Adipose tissue (tissue), 3 donors: ENCODE measurements at places on chromosomes 2 and 18. TPM values are rescaled to one million over a fixed set of nuclear protein-coding genes. Genes with fewer than 3 reads are reported as not detected.

The CDK15 gene
- 0.58 TPM for polyA plus RNA-seq

The ARHGEF33 gene
- 0.14 TPM for polyA plus RNA-seq

The PREB gene
- polyA plus RNA-seq, result 66.5 TPM

The CPLX4 gene
- not detected for polyA plus RNA-seq

The MOCOS gene
- 1.1 TPM for polyA plus RNA-seq

The NUP35 gene
- 11.4 TPM for polyA plus RNA-seq

The CGREF1 gene
- 3.3 TPM for polyA plus RNA-seq

The GPR75 gene
- 0.45 TPM for polyA plus RNA-seq

The CFAP65 gene
- polyA plus RNA-seq, result not detected

The DTNA gene
- polyA plus RNA-seq, result 15.2 TPM

The GDF7 gene
- not detected for polyA plus RNA-seq

The TWIST2 gene
- 63.3 TPM for polyA plus RNA-seq

The NEB gene
- 1.0 TPM for polyA plus RNA-seq

The RIT2 gene
- polyA plus RNA-seq, result not detected

The COPS8 gene
- 15.5 TPM for polyA plus RNA-seq

The PSMD1 gene
- polyA plus RNA-seq, result 32.5 TPM
